Heart right ventricle (tissue), 16 donors: ENCODE measurements at places on chromosomes 13 and 19. TPM values are rescaled to one million over a fixed set of nuclear protein-coding genes. Genes with fewer than 3 reads are reported as not detected.

DNA sequence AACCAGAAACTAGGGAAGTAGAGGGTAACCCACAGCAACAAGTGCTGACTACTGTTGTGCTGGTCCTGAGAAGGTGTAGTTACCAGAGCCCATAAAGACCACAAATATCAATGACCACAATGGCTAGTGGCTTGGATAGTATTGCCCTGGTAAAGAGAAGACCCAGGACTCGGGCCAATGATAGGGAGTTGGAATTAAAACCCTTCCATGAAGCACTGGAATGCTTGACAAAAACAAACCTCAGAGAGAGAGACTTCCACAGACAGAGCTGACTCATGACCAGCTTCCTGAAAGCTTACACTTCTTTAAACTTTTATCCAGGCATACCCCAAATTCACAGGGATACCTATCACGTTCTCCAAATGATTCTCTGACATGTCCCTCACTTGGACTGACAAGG is 60.5 kb downstream of the WDR87 start:
- DNase-seq = no peak
- no peaks in the 10 kb centered on the region for H3K36me3 ChIP-seq
- no peaks in the 10 kb centered on the region for H3K27me3 ChIP-seq
- no peak overlapping the region for H3K27ac ChIP-seq
- H3K4me3 ChIP-seq = no peak overlapping the region

Gene CGB8
- total RNA-seq = not detected

DNA sequence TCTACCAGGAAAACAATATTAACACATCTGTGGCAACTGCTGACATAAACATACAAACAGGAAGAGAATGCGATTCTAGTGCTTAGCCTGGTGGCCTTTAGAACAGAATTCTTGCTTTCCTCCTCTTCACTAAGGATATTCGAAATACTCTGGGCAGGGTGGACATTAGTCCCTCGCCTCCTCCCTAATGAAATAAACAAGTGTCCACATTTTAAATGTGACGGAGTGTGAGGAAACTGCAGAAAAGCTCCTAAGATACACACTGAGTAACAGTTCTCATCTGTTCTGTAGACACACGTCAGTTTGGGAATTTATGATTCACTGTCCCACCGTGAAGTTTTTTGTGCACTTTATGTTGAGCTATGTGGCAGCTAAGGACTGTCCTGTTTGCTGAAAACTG is 639 bp downstream of the STARD13 start:
- H3K4me3 ChIP-seq = peak overlapping the region; percentile 84
- no peak for DNase-seq
- no peaks in the 10 kb centered on the region for H3K27me3 ChIP-seq
- H3K27ac ChIP-seq = peak overlapping the region; percentile 95
- peaks cover 48% of the 10 kb centered on the region for H3K4me1 ChIP-seq
- H3K36me3 ChIP-seq = peaks cover 9% of the 10 kb centered on the region

GRCh38 chr13:74883834-74884233 is 598.1 kb downstream of the TBC1D4 start:
- H3K27ac ChIP-seq = no peak overlapping the region
- H3K27me3 ChIP-seq = no peaks in the 10 kb centered on the region
- no peak for DNase-seq
- no peaks in the 10 kb centered on the region for H3K36me3 ChIP-seq
- H3K4me3 ChIP-seq = no peak overlapping the region

- peaks cover 6% of the 10 kb centered on the region for H3K4me1 ChIP-seq
- no peak overlapping the region for H3K27ac ChIP-seq
- no peak for DNase-seq
- H3K36me3 ChIP-seq = peaks cover 6% of the 10 kb centered on the region
- H3K27me3 ChIP-seq = peaks cover 62% of the 10 kb centered on the region
These were observed 2.5 kb downstream of the COX6B2 start for GRCh38 chr19:55352040-55352439.

Gene LILRA1
- 2.8 TPM for total RNA-seq

- DNase-seq = no peak
- H3K4me1 ChIP-seq = no peaks in the 10 kb centered on the region
- H3K27ac ChIP-seq = no peak overlapping the region
- H3K27me3 ChIP-seq = no peaks in the 10 kb centered on the region
These were observed 100.0 kb downstream of the KLF5 start for GRCh38 chr13:73158851-73159250.

- H3K4me3 ChIP-seq = no peak overlapping the region
- H3K27ac ChIP-seq = no peak overlapping the region
- no peaks in the 10 kb centered on the region for H3K36me3 ChIP-seq
These were observed 474.7 kb downstream of the DIAPH3 start for GRCh38 chr13:59689057-59689456.

- no peak overlapping the region for H3K27ac ChIP-seq
- H3K27me3 ChIP-seq = no peaks in the 10 kb centered on the region
- DNase-seq = no peak
These were observed 12.5 kb downstream of the GADD45B start for GRCh38 chr19:2488405-2488941.

DNA sequence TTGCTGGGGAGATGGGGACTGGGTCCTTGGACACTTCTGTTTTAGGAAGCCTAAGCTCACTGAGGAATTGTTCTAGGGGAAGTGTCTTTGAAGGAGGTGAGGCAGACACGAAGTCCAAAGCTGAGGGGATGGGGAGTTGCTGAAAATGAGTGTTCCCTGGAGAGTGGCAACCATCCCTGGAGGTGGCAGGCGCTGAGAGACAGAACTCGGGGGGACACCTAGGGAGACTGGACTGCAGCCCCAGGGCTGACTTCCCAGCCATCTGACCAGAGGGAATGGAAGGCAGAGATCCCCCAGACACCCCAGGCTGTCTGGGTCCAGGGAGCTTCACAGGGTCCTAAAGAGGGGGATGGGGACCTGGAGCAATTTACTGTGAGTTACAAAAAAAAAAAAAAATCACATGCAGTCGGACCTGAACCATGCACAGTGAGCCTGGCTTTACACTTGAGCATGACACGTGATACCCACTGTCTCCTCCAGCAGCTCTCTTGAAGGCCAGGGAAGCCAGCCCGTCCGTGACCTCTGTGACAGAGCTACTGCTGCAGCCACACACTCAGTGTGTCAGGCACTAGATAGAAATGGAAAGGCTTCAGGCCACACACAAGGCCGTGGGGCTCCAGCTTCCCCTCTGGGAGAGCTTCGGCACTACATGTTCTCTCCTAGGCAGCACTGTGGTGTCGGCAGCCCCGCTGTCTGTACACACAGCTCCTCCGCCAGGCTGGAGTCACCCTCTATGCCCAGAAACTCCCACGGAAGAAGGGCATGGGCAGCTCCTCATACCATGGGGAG is 77.1 kb upstream of the KCTD15 start:
- H3K36me3 ChIP-seq = no peaks in the 10 kb centered on the region
- DNase-seq = no peak
- H3K27ac ChIP-seq = no peak overlapping the region
- H3K27me3 ChIP-seq = peaks cover 24% of the 10 kb centered on the region
- no peaks in the 10 kb centered on the region for H3K4me1 ChIP-seq

DNA sequence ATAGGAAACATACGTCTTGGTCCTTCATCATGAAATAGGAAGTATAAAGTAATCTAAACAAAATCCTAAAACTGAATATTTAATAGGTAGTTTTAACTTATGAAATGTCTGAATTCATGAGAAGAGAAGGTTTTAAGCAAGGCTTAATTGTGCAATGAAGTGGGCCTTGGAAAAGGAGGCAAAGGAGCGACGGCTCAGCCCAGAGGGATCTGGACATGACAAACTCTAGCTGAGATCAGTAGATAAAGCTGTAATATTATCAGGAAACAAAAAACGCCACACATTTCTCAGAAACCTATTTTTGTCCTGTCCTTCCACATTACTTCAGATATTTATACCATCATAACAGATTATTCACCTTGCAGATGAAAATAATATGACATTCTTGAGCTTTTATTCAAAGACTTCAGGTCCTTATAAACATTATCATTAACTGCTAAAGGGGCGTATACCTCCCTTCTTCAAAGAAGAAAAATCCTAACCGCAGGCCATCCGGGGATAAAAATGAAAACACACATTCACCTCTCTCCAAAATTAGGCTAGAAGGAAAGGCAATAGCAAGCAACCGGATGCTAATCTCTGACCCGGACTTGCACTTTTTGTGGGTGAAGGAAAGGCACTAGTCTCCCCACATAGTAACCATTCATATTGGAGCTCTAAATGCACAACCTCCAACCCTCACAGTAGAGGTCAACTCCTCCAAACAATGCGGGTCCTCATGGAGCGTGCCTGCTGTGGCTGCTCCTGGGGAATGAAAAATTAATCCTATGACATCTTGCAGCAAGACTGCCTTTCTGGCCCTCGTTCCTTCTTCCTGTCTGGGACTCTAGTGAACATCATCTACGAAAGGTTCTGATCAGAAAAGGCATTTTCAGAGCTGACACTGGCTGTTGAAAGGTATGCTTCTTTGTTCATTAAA is 108.8 kb downstream of the TBC1D4 start:
- peak overlapping the region; percentile 50 for H3K27ac ChIP-seq
- no peaks in the 10 kb centered on the region for H3K27me3 ChIP-seq
- H3K36me3 ChIP-seq = no peaks in the 10 kb centered on the region
- H3K4me1 ChIP-seq = peaks cover 16% of the 10 kb centered on the region
- DNase-seq = no peak
- no peak overlapping the region for H3K4me3 ChIP-seq

GRCh38 chr19:14114854-14115253 is 2.7 kb downstream of the PRKACA start:
- H3K27ac ChIP-seq = peak overlapping the region; percentile 95
- H3K4me3 ChIP-seq = no peak overlapping the region
- H3K4me1 ChIP-seq = peaks cover 80% of the 10 kb centered on the region
- H3K36me3 ChIP-seq = peaks cover 4% of the 10 kb centered on the region
